NCI-H345 (cell line): ENCODE measurements at places on chromosomes 11 and 22.

GRCh38 chr11:36356201-36356600, 60.1 kb downstream of the PRR5L start:
- DNase-seq: no peak

DNA sequence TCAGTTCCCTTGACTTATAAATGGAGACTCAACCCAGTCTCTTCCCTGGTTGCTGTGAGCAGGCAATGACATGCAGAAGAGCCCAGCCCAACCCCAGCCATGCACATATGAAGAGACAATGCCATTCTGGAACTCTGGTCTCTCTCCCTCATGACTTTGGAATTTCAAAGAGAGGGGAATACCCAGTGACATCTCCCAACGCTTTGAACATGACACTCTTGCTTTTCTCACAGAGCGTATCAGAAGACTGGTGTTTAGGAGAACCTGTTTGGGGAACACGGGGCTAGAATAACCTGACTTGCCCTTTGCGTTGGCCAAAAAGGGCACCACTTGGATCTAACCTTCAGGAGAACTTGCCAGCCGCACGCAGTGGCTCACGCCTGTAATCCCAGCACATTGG, 12.9 kb downstream of the RANGAP1 start:
- no peak for DNase-seq

DNA sequence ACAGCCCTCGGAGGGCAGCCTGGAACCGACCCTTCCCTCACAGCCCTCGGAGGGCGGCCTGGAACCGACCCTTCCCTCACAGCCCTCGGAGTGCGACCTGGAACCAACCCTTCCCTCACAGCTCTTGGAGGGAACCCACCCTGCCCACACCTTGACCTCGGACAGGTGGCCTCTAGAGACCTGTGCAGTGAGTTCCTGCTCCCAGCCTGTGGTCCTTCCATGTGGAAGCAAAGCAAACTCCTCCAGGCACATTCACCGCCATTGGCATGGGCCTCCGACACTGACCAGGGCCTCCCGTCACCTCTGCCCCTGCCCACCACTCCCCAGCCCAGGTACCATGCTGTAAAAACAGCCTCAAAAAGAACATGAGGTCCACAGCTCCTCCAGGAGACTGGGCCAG, 272.1 kb downstream of the BRD1 start:
- no peak for DNase-seq

DNA sequence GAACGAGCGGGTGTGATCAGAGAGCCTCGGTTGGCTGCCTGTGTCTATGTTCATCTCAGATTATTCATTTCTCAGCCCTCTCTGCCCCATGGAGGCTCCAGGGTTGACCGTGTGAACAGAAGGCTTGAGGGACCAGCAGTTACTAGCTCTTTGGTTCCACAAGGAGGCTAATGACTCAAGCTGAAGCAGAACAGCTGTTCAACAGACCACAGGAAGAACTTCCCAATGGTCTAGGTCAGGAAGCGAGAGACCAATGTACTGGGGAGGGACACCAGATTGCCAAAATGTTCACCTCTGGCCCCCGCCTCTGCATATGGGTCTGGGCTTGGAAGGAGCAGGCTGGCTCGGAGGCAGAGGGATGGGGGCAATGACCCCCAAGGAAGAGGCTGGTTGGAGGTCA, 14.7 kb upstream of the PDE2A start:
- no peak for DNase-seq
